B cell (primary cell): ENCODE measurements at places on chromosomes 16 and 17. TPM values are rescaled to one million over a fixed set of nuclear protein-coding genes. Genes with fewer than 3 reads are reported as not detected.

The CHST5 gene
- total RNA-seq = 0.56 and 0.99 TPM in 2 replicates

GRCh38 chr17:79150799-79151198 is 76.2 kb downstream of the ENGASE start:
- no peak for DNase-seq

GRCh38 chr17:17379197-17379991 is 76.2 kb downstream of the NT5M start:
- no peak for DNase-seq

- no peak for DNase-seq
Measured at GRCh38 chr17:63311416-63311937, 134.6 kb downstream of the CYB561 start.

The PRDM7 gene
- not detected in 2 replicates for total RNA-seq

GRCh38 chr17:49337884-49338283 is 24.2 kb downstream of the ZNF652 start:
- no peak for DNase-seq
